T-helper 2 cell treated with Interferon-gamma antibody and Interleukin-4, amounts not matched to agents 100 ng/mL and 5 ng/mL, for 36 hours (primary cell): ENCODE measurements at places on chromosomes 3 and 15. TPM values are rescaled to one million over a fixed set of nuclear protein-coding genes. Genes with fewer than 3 reads are reported as not detected.

The XCR1 gene
- total RNA-seq: 0.05 TPM in 1 of 2 replicates, not detected in the other

The GRIP2 gene
- not detected in 2 replicates for total RNA-seq

The PAK6 gene
- total RNA-seq: 0.43 and 0.64 TPM in 2 replicates

The KCNMB3 gene
- 1.6 and 1.7 TPM in 2 replicates for total RNA-seq

The GOLGA6B gene
- not detected in 2 replicates for total RNA-seq

The SPINT1 gene
- total RNA-seq: 3.6 and 3.7 TPM in 2 replicates
